ENCODE measurements at places on chromosomes 1 and 21.

- DNase-seq: no peak
Measured at GRCh38 chr21:39630191-39630591, 17.5 kb downstream of the B3GALT5 start.

GRCh38 chr1:165436994-165437393 lies 7.9 kb downstream of the RXRG start:
- no peak for DNase-seq

GRCh38 chr1:3081171-3081683 lies 12.2 kb downstream of the PRDM16 start:
- DNase-seq: no peak

- DNase-seq: no peak
Measured at GRCh38 chr1:205475855-205476254, 20.0 kb upstream of the BLACAT1 start.

DNA sequence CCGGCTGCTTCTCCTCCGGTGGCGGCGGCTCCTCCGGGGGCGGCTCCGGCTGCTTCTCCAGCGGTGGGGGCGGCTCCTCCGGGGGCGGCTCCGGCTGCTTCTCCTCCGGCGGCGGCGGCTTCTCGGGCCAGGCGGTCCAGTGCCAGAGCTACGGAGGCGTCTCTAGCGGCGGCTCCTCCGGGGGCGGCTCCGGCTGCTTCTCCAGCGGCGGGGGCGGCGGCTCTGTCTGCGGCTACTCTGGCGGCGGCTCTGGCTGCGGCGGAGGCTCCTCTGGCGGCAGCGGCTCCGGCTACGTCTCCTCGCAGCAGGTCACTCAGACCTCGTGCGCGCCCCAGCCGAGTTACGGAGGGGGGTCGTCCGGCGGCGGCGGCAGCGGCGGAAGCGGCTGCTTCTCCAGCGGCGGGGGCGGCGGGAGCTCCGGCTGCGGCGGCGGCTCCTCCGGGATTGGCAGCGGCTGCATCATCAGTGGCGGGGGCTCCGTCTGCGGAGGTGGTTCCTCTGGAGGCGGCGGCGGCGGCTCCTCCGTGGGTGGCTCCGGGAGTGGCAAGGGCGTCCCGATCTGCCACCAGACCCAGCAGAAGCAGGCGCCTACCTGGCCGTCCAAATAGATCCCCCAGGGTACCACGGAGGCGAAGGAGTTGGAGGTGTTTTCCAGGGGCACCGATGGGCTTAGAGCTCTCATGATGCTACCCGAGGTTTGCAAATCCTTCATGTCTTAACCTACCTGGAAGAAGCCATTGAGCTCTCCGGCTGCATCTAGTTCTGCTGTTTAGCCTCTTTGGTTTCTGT lies 2.0 kb downstream of the LORICRIN start:
- peak; percentile 11 for DNase-seq

DNA sequence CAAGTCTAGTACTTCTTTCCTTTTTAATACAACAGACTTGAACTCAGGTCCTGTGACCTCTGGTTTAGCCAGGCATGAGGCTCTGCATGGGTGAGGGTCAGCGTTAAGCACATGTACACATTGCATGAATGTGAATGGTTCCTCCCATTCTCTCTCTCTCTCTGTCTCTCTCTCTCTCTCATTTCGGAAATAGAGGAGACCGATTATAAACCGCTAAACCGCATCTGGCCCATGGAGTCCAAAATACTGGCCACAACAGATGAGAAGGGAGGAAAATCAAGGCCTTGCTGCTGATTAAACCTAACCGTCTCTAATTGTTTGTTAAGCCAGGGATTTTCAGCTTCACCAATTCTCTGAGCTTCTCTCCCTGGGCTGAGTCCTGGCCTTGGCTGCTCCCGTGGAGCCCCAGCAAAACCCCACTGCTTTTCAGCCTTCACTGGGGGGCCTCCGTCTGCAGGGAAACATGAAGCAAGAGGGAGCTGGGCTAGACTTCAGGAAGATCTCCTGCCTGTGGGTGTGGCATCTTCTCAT lies 6.6 kb downstream of the RSPO1 start:
- no peak for DNase-seq

DNA sequence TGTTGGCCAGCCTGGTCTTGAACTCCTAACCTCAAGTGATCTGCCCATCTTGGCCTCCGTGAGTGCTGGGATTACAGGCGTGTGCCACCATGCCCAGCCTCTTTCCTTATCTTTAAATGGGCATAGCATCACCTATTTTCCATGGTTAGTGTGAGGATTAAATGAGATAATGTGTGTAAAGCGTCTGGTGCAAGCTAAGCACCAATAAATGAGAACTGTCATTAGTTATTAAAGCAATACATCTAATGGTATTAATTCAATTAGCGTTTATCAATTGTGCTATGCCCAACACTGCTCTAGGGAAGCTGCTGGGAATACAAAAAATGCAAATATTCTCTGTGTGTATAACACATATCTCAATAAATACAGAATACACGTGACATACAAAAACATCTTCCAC lies 10.0 kb downstream of the EXOC8 start:
- no peak for DNase-seq

GRCh38 chr1:221573756-221574155 lies 168.1 kb downstream of the DUSP10 start:
- DNase-seq: no peak

DNA sequence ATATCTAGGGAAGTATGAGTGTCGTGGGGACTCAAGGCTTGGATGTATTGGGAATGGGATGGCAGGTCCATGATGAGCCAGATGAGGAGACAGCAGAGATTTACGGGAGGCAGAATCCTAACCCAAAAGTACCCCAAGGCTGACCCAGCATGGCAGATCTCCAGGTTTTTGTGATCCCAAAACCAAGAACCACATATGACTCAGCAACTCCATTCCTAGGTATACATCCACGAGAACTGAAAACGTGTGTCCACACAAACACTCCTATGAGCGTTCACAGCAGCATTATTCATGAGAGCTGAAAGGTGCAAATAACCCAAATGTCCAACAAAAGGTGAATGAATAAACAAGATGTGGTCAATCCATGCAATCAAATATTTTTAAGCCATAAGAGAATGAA lies 201.5 kb downstream of the KAZN start:
- no peak for DNase-seq

GRCh38 chr21:35084869-35085268 lies 35.8 kb upstream of the RUNX1 start:
- no peak for DNase-seq

- DNase-seq: no peak
Measured at GRCh38 chr1:115862403-115862802, 21.5 kb upstream of the NHLH2 start.

DNA sequence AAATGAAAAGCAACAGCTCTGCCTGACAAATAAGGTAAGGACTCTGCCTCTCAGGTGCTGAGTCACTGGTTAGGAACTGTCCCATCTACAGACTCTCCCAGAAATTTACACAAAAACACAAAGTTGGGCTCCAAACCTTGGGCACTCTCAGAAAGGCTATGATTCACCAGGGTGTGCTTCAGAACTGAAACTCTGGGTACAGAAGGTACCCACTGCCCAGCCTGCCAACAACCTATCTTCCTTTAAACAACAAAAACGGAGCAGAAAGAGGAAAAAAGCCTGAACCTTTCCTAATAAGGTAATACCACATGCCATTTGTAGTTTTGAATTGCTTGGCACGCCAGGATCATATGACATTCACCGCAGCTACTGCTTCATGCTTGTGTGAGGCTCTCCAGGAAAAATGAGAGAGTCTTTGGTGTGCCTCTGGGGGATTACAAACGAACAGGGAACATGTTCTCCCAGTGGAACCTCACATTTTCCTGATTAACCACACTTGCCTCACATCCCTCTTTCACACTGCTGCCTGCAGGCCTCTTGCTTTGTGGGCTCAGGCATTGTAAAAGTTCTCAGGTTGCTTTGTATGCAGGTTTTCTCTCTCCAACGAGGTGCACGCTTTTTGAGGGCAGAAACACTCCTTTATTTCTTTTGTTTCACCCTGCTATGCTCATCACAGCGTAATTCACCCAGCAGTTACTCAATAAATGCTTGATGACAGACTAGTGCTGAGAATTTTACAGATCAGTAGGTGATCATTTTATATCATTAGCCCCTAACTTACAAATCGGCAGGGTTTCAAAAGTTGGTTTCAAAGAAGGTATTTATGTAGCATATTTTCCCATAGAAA lies 65.1 kb downstream of the GADD45A start:
- no peak for DNase-seq

- DNase-seq: no peak
Measured at GRCh38 chr1:110319332-110320167, 19.6 kb upstream of the RBM15 start.

DNA sequence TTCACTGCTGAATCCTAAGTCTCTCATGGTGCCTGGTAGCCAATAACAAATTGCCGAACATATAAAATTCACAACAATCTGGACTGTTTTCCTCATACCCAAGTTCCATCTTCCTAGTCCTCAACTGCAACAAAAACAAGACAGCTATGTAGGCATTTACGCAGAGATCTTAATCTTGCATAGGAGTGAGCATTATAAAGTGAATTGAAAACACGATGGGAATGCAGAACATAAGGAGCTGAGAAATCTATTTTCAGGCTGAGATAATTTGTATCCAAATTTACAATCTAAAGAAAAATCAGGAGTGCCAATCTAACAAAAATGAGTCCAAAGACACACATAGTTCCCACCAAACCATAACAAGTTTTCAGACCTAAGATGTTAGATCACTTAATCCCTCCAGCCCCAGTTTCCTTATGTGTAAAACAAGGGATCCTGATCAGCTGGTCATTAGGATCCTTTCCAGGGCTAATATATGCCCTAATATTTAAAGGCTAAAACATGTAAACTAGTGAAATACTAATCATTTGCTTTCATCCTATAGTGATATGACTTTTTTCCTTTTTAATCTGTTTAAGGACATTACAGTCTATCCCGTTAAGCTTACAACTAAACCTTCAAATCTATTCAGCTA lies 1.9 kb downstream of the SLC16A1 start:
- DNase-seq: no peak

GRCh38 chr1:58183286-58183685 lies 363.2 kb downstream of the OMA1 start:
- no peak for DNase-seq

DNA sequence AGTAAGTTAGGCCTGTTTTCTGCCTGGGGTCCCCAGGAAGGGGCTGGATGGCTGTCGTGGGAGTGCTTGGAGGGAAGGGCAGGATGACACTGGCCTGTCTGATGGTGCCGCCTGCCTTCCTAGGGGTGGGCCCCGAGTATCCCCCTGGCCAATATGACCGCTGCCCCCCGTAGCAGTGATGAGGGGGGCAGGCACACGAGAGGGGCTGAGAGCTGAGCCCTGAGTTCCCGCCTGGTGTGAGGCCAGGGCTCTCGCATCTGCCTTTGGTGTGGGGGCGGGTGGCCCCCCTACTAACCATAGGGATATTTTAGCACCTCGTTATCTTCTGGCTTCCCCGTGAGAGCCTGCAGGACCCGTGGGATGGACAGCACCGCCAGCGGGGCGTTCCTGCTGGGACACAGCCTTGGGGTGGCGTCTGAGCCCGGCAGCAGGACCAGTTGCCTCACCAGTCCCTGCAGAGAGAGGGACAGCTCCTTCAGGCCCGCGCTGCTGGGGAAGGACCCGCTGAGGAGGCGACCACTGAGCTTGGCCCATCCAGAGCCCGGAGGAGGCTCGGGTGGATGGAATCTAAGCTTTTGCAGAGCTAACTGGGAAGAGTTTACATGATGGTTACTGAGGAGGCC lies 10.4 kb downstream of the KRTAP10-1 start:
- DNase-seq: peak; percentile 2

GRCh38 chr1:23019094-23019862 lies at the start of gene KDM1A:
TSS of gene KDM1A (plus strand) at chr1:23019468. CDS start at chr1:23019597, 129 bp downstream.
- peak; percentile 92 for DNase-seq

DNA sequence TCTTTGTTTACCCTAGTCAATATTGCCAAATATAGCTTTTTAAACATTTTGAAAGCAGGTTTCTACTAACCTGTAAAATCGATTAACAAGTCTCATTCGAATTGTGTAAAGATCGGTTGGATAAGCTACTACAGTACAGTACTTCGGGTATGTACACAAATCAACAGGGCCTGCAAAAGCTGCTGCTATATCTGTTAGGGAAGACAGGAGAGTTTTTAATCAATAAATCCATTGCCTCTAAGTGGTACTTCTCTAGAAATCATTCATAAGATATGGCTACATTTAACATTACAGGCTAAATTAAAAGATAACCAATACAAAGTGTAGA lies 34.8 kb upstream of the PSMG1 start:
- no peak for DNase-seq

DNA sequence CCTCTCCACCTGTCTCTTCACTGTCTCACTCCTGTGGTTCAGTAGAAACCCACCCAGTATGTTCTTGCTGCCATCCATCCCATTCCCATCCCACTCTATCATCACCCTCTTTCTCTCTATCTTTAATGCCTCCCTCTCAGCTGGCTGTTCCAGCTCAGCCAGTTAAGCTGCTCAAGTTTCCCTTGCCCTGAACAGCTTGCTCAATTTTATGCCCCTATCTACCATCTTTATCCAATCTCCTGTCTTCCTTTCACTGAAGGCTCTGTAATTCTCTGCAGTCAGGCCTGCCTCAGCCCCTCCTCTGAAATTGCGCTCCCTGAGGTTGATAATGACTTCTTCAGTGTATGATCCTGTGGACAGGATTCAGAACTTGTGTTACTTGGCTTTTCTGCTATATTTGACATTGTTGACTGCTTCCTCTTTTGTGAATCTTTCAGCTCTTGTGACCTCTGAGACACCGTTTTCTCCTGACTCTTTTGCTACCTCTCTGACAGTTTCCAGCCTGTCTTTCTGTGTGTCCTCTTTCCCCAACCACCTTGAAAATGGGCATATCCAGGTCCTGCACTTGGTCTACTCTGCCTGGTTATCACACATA lies 13.9 kb upstream of the BCAR3 start:
- no peak for DNase-seq

DNA sequence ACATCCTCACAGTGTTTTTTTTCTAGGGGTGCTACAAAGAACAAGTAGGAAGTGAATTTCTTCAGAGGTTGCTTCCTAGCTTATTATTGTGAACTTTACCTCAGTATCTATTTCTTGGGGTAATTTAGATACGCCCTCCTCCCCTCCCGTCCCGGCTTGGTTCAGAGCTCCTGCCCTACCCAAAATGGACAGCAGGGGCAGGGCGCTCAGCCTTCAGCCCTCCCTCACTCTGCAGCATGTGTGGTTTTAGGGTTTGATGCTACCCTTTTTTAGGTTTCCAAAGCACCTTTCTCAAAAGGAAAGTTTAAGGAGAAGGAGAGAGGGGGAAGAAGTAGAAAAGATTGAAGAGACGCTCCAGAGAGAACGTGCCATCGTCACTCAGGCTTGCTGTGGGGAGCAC lies 16.9 kb upstream of the POGK start:
- no peak for DNase-seq

DNA sequence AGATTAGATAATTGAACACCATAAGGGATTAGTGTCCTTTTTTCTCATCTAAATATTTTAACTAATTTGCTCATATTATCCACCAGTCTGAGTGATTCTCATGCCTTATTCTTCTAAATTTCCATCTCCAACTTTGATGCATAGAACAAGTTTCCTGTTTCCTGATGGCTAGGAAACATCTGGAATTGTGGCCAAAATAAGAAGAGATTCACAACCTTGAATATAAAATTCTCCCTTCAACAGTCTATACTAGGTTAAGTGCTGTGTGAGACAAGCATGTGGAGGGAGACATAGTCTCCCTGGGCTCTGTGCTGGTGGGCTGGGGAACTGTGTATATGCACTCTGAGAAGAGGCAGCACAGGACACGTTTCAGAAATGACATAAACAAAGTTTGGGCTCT lies 21.6 kb upstream of the ROR1 start:
- DNase-seq: no peak

- no peak for DNase-seq
Measured at GRCh38 chr21:45874716-45875415, 106.7 kb upstream of the COL6A1 start.

GRCh38 chr1:62774006-62774405 lies 9.9 kb upstream of the ATG4C start:
- no peak for DNase-seq

- DNase-seq: no peak
Measured at GRCh38 chr21:32949701-32950100, 76.0 kb upstream of the OLIG2 start.
